ENCODE measurements at places on chromosomes 2 and 18.

DNA sequence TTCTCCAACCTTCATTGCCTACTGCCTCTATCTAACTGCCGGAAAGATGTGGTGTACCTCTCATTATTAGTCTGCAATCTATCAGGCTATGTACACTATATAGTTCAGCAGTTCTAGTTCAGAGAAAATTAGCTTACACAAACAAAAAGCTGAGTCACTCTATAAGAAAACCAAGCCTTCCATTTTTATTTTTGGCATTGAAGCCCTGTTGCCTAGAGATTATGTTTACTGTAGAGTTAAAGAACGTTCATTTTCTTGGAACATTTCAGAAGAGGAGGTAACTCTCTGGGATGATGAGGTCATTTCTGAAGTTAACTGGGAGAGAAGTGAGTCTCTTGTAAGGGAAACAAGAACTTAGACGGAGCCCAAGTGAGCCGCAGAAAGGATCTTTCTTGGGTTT lies 133.5 kb downstream of the FAM124B start:
- no peak for DNase-seq

- DNase-seq: no peak
Observed at GRCh38 chr2:54763636-54764291, 40.3 kb downstream of the EML6 start.

- DNase-seq: no peak
Observed at GRCh38 chr2:98296440-98296839, 49.8 kb upstream of the CNGA3 start.

- no peak for DNase-seq
Observed at GRCh38 chr18:55515941-55516710, 71.9 kb downstream of the TCF4 start.

- DNase-seq: peak; percentile 18
Observed at GRCh38 chr2:237459741-237460174, 27.3 kb upstream of the MLPH start.

- no peak for DNase-seq
Observed at GRCh38 chr18:80070825-80071224, 36.6 kb downstream of the RBFA start.

DNA sequence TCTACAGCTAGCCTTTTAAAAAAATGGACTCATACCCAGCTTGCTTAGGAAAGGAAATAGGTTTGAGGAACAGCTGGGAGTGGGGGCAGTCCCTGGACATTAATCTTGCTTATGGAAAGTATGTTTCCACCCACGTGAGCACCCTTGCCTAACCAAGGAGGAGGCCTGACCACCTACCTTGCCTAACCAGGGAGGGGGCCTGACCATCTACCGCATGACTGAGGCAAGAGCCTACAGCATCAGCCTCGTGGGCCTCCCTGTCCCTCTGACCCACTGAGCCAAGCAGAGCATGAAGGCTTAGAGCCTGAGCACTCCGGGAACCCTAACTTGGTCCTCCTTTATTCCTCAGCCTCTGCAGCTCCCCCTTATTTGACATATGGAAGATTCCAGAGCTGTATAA lies 20.2 kb downstream of the PRKAG3 start:
- DNase-seq: no peak

GRCh38 chr18:79720359-79720733 lies 40.7 kb downstream of the CTDP1 start:
- no peak for DNase-seq

- DNase-seq: no peak
Observed at GRCh38 chr2:230795856-230796255, 68.9 kb upstream of the ITM2C start.

DNA sequence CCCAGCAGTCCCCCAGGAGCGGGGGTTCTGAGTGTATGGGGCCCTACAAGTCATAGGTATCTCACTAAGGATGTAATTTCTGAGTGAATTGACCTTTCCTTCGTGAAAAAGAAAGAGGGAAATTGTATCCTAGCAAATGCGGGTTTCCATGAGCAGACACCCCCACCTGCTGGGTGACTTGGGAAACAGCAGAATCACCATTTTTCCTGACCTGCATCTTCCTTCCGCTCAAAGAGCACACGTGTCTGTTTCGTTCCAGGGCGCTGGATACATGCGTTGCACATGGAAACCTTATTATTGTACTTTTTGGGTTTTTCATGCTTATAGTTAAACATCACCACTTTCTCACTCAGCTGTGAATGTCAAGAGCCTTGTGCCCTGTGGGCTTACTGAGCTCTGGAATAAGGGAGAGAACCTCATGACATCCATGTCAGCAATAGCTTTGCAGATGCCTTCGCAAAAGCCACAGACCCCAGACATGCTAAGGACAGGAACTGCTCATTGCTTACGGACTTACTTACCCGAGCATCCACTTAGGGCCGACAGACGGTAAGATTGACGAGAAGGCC lies 132.8 kb downstream of the TPO start:
- DNase-seq: no peak

DNA sequence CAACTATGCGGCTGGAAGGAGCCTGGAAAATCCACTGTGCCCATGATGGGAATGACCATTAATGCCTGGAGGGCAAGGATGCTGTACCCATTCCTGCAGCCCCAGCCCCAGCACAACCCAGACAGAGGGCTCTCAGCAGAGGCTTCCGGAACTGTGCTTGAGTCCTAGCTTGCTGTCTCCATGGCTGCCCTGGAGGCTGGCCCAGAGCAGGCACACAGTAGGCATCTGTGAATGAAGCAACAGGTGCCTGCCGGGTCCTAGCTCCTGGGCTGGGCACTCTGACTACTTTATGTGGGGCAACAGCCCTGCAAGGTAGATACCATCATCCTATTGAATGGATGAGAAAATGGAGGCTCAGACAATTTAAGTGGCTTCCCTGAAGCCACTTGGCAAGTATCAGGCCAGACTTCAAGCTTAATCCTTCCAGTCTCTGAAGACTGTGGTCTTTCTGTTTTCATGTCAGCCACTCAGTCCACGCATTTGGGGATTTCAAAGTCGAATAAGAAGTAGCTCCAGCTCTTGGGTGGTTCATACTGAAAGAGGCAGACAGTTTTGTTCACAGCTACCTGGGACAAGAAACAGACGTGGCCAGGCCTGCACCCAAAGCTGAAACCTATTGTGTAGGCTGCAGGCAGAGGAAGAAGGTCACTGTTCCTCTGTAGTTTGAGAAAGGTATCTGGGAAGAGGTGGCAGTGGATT lies 237.5 kb downstream of the ZBTB7C start:
- DNase-seq: no peak

GRCh38 chr18:30405038-30405437 lies 637.5 kb downstream of the DSC3 start:
- no peak for DNase-seq

DNA sequence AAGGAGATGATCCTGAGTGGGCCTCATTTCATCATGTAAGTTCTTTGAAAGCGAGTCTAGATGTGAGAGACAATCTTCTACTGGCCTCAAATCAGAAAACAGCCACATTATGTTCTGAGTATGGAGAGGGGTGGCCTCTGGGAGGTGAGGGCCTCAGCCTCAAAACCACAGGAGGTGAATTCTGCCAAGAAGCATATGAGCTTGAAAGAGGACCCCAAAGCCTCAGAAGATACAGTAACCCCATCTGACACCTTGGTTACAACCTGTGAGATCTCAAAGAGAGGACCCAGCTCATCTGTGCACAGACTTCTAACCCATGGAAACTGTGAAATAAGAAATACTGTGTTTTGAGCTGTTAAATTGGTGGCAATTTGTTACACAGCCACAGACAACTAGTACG lies 200.1 kb downstream of the ARHGAP15 start:
- no peak for DNase-seq

DNA sequence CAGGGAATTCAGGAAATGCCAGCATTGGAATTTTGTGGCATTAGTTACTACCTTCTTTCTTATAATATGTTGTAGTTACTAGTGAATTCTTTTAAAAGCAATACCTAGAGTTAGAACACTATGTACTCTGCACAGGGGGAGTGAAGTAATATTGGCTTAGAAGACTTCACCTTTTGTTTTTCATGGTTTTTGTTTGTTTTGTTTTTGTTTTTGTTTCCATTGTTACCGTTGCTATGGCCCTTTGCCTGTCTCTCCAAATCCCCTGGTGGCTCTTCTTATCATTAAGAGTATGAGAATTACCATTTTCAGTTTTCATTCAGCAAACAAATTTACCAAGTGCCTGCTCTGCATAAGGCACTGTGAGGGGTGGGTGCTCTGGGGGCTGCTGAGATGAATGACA lies 160.1 kb downstream of the HAUS1 start:
- DNase-seq: no peak

DNA sequence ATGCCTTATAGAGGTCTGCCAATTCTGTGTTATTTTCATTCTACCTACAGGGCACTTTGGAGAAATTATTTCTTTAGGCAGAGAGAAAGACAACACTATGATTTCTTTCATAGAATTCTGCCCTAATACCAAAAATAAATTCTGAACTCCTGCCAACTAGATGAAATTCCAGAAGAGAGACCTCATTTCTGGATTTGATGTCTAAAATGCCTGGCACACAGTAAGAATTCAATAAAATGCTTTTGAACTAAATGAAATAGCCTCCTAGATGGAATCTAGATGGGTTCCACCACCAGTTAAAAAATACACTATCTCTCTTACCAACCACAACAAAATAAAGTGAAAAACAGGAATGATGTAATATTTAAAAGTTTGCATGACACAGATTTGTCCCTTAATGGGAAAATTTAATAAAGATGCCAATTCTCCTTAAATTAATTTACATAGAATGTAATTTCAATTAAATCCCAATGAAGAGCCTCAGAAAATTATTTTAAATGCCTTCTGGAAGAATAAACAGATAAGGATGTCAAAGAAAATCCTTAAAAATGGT lies 75.0 kb downstream of the OSBPL1A start:
- no peak for DNase-seq

DNA sequence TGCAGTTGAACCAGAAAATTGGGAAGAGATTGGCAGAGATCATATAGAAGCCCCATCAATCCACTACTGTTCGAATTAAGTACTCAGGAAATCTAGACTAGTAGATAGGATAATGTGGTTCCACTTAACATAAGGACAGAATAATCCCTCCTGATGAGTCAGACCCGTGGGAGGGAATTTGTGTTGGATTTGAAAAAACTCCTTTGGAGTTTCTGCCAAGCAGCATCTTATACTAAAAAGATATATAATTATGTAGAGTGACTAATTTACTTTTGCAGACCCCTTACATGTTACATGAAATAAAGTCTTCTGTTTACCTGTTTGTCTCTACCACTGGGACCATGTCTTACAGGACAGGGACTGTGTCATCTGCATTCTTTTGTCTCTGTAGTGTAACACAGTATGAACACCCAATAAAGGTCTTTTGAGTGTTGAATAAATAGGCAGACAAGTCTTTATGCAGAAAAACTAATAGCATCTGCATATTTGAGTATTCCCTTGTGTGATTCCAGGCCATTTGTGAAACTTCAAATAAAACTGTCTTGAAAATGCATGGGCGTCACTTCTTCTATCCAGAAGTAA lies 122.6 kb upstream of the DNAJC10 start:
- DNase-seq: no peak

DNA sequence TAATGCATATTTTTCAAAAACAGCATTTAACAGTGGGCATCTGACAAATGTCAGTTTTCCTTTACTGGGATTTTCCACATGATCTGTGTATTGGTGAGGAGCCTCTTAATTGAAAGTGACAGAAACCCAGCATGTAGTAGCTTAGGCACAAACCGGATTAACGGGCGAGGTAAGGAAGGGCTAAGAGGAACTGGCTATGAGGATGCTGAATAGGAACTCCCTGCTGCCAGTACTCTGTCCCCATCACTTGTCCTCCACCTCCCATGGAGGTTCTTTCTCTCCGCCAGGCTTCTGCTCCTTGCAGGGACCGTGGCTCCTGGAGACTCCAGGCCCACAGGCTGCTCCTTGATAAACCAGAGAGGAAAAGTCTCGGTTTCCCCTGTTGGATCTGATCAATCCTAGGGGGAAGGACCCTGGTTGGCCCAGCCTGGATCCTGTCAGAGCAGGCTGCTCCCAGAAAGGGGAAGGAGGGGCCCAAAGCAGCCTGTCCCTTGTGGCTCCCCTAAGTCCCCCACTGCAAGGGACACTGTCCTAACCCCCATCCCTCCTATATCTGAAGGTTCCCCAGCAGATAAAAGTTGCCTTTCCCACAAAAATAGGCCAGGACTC lies 10.3 kb downstream of the TEX44 start:
- no peak for DNase-seq

- DNase-seq: peak; percentile 74
Observed at GRCh38 chr2:156321243-156321904, 11.1 kb downstream of the NR4A2 start.

GRCh38 chr2:120949957-120950590 lies 214.4 kb downstream of the GLI2 start:
- no peak for DNase-seq

GRCh38 chr2:77232909-77233425 lies 289.2 kb downstream of the LRRTM4 start:
- DNase-seq: no peak

Measured in activated CD8-positive, alpha-beta memory T cell treated with anti-CD3 and anti-CD28 coated beads, Interleukin-2, amount 50 U/mL, for 48 hours (primary cell).